ENCODE measurements at places on chromosomes 6 and 20. TPM values are rescaled to one million over a fixed set of nuclear protein-coding genes. Genes with fewer than 3 reads are reported as not detected.

- DNase-seq: peak; percentile 49
Measured at GRCh38 chr6:13500264-13500663, 12.9 kb upstream of the GFOD1 start.

- no peak for DNase-seq
Measured at GRCh38 chr6:135209803-135210202, 28.7 kb downstream of the MYB start.

Gene MEI4
- total RNA-seq: not detected

Gene SLC17A1
- not detected for total RNA-seq

Gene ERVFRD-1
- total RNA-seq: not detected

GRCh38 chr6:39361657-39362486 lies 39.4 kb upstream of the KCNK16 start:
- DNase-seq: peak; percentile 68

DNA sequence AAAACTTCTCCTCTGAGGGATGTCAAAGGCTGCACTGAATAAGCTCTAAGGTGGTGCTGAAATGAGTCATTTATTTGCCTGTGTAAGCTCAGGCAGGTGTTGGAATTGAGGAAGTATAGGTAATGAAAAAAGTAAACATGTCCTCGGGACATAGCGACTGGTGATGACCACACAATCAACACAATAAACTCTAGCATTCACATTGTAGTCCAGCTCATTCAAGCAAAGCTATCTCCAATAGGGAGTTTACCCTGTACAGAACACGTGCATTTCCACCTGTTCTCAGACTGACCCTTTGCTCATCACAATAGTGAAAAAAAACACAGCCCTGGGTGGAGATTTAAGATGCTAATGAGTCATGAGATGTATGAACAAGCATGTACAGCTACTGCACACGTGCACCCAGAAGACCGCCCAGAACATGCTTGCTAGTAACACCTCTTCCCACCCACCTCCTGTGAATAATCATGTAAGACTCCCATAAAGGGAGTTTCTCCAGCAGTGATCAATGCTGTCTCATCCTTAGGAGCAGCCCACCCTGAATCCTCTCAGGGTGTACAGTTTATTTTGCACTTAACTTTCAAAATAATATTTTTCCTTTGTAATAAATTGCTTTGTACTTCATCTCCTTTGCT lies 33.0 kb upstream of the POU5F1 start:
- DNase-seq: peak; percentile 92

Gene SCRT2
- not detected for total RNA-seq

GRCh38 chr6:137104926-137105325 lies 60.2 kb upstream of the IL20RA start:
- no peak for DNase-seq

Gene MROH8
- 0.58 TPM for total RNA-seq

DNA sequence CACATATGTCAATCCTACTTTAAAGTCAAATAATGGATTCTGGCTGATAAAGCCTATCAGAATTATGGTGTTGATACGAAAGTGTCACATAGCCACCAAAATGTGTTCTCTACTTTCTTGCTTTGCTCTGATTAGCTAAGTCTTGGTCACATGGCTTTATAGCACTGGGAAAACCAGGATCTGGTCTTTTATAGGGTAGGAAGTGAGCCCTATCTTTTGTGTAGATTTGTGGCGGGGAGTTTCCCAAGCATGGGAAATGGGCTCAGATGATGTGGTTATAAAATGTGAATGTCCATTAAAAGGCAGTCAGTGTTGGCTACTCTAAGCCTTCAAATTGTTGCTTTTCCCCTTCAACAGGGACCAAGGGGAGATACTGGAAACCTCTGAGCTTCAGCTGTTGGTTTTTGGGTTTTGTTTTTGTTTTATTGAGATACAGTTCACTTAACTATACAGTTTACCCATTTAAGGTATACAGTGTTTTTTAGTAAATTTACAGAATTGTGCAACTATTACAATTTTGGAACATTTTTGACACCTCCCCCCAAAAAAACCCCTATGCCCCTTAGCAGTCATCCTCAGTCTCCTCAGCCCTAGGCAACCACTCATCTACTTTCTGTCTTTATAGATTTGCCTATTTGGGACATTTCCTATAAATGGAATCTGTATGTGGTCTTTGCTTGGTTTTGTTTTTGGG lies 12.2 kb downstream of the RRP36 start:
- no peak for DNase-seq

DNA sequence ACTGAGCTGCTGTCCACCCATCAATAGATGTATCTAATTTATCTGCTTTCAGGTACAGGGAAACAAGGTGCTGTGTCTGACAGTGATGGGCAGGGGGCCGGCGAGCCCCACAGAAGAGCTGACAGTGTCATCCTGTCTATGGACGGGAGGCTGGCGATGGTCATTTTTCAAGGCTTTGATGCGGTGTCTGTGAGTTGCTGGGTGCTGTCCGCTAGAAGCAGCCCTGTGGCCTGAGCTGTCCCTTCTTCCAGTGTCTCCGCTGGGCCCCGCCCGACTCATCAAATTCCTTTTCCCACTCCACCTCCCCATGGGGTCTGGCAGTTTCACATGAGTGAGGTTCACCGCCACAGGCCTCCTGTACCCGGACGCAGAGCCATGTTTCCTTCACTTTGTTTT lies 161.4 kb upstream of the PMEPA1 start:
- DNase-seq: no peak

Gene BICRAL
- total RNA-seq: 3.5 TPM

Gene RGS17
- 0.40 TPM for total RNA-seq

Measured in PC-3 (cell line).